ENCODE measurements at places on chromosomes 4 and X.

DNA sequence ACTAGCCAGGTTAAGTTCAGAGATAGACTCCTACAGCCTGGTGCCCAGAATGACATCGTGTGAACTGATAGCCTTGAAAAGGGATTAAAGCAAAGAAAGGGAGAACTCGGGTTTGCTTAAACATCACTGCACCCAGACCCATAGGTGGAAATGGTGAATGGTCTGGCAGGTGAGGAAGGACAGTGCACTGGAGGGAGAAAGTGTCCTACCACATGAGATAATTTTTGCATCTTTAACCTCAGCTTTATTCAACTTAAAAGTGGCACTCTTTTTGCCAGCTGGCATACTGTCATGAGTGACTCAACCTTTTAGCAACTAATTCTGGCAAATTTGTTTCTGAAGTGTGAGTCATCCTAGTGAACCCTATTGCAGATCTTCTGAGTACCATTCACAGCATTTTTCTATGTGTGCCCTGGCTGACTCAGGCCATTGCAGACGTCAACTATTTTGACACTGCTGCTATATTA lies 53.0 kb upstream of the DAPP1 start:
- no peak for DNase-seq

- no peak for DNase-seq
Observed at GRCh38 chrX:16039834-16040233, 83.5 kb upstream of the GRPR start.

DNA sequence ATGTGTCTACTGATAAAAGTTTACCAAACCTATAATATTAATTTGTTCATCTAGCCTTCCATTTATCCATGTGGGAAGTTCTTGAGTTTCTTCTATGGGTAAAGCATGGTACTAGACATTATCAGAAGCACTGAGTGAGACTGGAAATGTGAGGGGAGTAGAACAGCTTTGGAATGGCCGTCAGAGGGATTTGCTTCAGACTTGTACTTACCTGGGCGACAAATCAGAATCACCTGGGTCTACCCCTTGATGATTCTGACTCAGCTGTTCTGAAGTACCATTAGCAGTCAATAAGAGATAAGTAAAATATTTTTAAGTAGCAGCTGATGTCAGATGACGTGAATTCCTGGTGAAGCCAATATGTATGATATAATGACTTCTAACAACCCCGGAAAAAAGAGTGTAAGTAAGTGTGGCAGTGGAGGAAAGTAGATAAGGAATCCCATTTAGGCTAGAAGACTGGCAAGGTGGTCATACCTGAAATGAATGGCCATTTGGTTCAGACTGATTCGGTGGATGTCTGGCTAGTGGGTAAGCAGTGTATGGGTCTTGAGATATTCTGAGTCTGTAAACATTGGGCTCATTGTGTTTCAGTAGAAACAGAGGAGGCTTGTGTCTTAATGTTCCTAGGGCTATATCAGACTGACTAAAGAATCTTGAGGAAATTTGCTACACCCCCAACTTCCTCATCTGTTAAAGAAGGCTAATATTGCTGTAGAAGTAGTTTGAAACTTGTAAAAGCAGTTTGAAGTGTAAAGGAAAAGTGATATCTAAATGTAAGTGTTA lies 409.2 kb downstream of the NKX6-1 start:
- no peak for DNase-seq

DNA sequence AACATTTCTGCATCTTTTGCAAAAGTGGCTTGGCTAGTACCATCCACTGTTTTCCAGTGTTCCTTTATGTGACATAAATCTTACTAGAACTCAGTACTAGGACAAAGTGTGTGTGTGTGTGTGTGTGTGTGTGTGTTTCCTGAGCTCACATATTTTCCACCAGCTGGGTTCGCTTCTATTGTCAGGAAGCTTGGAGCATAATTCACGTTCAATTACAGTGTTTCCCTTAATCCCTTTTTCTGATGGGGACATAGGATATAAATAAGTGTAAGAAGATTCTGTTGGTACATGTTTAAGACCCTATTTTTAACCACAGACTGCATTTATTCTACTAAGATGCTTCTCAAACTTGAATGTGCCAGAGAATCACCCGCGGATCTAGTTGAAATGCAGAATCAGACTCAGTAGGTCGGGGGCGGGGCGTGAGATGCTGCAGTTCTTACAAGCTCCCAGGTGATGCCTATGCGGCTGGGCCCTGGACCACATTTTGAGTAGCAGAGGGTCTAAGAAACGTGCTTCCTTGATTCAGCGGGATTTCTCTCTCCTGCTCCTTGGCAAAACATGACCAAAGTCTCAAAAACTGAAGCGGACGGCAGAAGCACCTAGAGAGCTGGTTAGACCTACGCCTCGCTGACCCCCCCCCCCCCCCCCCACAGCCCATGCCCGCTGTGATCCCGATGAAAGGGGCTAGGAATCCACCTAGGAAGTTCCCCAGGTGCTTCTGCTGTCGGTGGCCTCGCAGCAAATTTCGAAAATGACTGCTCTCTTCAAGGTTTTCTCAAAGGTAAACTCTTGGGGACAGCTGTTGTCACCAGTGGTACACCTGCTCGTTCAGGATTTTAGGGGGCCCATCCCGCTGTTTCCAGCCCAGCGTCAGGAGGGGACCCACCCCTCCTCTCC lies 797 bp downstream of the CD99L2 start:
- peak; percentile 63 for DNase-seq

DNA sequence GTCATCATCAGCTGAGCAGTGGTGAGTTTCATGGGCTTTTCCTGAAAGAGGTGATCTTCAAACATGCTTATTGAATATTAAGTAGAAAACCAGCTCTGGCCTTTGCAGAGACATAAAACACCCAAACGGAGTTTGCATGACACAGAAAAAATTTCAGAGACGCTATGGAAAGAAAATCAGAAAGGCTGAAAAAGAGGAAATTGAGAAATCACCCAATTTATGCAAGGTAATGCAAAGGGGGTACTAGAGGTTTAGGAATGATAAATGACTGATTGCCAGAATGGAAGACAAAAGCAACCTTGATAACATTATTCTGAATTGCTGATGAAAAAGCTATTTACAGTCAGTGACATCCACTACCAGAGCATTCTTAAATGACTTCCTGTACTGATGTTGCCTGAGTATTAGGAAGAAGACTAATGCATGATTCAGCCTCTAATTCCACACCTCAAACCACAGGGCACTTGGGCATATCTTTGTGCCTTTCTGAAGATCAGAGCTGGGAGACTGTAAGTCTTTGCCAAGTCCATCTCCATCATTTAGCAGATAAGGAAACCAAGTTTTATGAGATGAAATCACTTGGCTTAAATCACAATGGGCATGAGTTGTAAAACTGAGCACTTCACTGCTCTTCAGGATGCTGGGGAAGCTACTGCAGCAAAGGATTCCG lies 565.7 kb downstream of the PPARGC1A start:
- no peak for DNase-seq

DNA sequence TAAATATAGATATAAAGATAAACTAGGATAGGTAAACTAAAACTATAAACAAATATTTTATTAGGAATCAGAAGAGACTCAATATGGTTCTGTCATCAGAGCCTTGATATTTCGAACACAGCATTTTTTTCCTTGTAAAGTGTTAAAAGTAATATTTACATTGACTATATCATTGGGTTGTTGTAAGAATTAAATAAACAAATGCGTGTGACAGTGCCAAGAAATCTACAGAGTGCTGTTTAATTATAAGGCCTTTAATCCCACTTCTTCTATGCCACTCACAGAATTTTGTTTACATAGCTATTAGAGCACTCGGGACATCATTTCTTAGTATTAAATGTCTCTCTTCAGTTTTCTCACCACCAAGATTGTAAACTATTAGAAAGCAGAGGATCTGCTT lies 807.4 kb downstream of the FSTL5 start:
- DNase-seq: no peak

Data from WERI-Rb-1 (cell line).